ENCODE measurements at places on chromosomes 13 and 19.

- no peak for DNase-seq
Observed at GRCh38 chr13:109131698-109132257, 502.4 kb downstream of the MYO16 start.

GRCh38 chr19:28794301-28794700, 418.6 kb downstream of the UQCRFS1 start:
- no peak for DNase-seq

- no peak for DNase-seq
Observed at GRCh38 chr13:48539550-48539949, 6.7 kb upstream of the RCBTB2 start.

GRCh38 chr13:97318532-97318931, 96.4 kb downstream of the MBNL2 start:
- no peak for DNase-seq

GRCh38 chr19:45177817-45178261, at the start of gene TRAPPC6A:
TSS of gene TRAPPC6A (minus strand) at chr19:45178237. CDS start at chr19:45178218, 19 bp downstream.
- no peak for DNase-seq

DNA sequence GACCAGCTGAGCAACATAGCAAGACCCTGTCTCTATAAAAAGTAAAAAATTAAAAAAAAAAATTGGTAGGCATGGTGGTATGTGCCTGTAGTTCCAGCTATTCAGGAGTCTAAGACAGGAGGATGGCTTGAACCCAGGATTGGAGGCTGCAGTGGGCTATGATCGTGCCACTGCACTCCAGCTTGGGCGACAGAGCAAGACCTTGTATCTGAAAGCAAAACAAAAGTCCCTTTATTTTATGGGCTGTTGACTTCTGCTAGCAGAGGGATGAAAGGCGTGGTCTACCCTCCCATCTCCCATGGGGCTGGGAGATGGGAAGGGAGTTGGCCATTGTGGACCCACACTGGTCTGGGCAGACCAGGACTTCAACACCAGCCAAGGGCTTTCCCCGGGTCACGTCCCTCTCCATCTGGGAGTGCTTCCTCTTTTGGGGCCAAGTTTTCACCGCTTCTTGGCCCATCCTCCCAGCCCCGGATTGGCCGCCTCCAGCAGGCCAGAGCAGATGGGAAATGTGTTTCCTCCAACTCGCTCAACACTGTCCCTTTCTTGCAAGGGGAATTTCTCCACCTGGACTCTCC, 2.2 kb upstream of the TNFSF9 start:
- DNase-seq, result no peak

- no peak for DNase-seq
Observed at GRCh38 chr13:34757441-34757840, 184.6 kb upstream of the NBEA start.

DNA sequence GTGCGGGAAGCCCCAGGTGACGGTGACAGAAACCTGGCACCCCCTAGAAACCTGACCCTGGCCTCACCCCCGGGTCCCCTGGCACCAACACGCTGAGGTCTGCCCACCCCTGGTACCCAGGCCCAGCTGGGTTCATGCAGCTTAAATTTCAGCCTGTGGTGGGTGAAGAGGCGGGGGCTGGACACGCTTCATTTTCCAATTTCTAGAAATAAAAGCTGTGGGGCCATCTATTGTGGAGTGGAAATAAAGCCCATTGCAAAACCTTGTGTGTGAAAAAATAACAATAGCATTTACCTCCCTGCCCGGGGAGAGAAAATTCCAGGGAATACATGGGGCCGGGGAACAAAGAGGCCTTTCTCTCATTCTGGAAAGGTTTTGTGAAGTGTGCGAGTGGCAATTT, 7.5 kb upstream of the FUT5 start:
- DNase-seq, result no peak
